ENCODE measurements at places on chromosomes 7 and 10.

DNA sequence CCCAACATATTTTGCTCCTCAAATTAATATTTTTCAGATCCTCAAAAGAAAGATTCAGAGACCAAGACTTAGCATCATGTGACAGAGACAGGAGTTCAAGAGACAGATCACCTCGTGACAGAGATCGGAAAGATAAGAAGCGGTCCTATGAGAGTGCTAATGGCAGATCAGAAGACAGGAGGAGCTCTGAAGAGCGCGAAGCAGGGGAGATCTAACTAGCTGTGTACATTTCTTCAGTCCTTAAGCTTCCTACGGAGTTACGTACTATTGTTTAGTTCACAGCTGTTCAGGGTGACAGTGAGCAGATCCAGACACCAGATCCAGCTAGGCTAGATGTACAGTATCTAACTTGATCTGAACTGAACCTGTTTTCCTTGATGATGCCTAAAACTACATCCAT, 61.3 kb downstream of the KLRG2 start:
- DNase-seq = no peak

DNA sequence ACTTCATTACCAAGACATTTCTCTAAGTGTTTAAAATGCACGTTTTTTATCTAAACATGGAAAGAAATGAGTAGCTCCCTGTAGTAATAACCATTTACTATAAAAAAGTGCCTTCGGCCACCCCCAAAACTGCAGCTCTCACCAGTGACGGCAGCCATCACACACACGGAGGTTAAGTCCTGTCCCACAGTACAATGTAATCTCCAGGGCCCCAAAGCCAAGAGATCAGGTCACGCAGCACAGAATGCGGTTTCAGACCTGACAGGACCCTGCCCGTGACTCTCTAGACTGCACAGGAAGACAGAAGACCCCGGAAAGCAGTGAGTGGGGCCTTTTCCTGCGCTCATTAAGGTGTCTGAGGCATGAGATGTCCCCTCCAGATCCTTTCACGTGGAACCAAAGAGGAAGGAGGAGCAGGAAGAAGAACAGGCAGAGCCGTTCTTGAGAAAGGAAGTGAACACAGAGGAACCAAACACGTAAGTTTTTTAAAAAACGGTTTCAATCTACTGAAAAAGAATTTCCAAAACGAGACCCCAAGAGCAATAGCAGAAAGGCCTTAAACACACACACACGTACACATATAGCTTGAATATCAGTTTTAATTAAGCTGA, 125.7 kb downstream of the ZMYND11 start:
- DNase-seq = no peak

GRCh38 chr7:98958968-98959367, 80.6 kb downstream of the TRRAP start:
- no peak for DNase-seq

DNA sequence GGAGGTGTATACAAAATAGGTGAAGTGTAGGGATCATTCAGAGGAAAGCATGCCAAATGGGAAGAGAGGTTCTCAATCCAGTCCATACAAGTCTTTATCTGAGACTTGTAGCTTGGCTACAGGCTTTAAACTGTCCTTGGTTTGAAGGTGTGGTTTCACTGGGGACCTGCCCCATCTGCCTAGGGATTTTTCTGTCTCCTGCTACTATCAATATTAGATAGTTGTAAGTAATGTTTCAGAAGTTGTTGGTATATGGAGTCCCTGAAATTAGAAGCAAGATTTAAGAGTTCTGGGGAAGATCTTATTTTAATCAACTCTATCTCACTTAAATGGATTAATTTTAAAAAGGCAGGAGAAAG, 100.9 kb downstream of the ANKRD7 start:
- DNase-seq = no peak

GRCh38 chr10:13632884-13633440, 46.2 kb downstream of the PRPF18 start:
- no peak for DNase-seq

DNA sequence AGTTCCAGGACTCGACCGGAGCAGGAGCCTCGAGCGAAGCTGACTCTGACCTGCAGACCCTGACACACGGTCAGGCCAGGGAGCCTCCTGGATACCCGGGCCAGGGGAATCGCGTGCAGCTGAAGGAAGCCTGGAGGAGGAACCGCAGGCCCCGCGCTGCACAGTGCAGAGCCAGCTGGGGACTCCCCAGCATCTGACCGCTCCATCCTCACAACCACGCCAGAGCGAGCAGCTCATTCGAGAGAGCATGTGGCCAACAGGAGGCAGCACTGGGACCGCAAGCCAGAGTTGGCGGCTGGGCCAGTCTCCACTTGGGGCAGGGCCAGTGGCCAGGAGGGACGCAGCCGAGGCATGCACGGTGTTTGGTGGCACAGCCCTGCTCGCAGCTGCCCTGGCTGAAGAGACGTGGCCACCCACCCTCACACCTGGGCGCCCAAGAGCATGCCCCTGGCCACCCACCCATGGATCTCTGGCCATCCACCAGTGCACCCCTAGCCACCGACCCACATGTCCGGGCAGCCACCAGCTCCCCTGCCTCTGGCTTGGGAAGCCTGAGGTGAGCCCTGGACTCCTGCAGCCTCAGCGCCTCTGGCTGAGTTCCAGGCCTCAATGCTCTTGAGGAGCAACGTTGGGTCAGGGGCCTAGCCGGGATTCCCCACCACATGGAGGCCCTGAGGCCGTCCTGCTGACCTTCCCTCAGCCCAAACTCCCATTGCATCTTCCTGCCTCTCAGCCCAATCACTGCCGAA, 213.9 kb downstream of the ELFN1 start:
- peak; percentile 23 for DNase-seq

DNA sequence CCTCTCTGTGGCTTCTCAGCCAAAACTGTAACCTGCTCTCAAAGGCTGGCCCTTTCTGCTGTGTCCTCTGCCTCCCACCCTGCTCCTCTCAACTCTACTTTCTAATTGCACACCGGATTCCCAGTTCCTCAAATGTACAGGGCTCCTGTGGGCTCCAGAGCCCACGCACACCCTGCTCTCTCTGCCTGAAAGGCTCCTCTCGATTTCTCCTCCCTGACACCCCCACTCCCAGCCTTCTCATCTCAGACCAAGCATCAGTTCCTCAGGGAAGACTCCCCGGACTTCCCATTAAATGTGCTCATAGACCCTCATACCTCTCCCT, 111.7 kb upstream of the STEAP1B start:
- no peak for DNase-seq

GRCh38 chr7:12291870-12292269, 80.8 kb downstream of the TMEM106B start:
- DNase-seq = peak; percentile 6

DNA sequence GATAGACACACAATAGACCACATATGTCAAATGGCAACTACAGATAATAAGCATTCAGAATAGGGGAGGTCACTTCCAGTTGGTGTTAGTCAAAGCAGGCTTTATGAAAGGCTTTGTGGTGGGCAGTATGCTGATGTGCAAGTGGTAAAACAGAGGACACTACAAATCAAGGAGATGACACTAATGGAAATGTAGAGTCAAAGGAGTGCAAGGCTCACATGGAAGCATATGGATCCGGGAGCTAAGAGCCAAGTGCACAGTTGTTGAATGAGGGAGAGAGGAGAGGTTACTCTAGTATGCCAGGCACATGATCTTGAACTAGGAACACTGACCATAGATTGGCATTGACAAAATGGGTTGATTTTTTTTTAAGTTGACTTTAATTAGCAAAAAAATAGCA, 62.7 kb downstream of the GRM3 start:
- no peak for DNase-seq

- DNase-seq = no peak
These were observed 58.8 kb downstream of the LANCL2 start for GRCh38 chr7:55423891-55424290.

GRCh38 chr10:52636874-52637273, 135.7 kb downstream of the MBL2 start:
- no peak for DNase-seq

DNA sequence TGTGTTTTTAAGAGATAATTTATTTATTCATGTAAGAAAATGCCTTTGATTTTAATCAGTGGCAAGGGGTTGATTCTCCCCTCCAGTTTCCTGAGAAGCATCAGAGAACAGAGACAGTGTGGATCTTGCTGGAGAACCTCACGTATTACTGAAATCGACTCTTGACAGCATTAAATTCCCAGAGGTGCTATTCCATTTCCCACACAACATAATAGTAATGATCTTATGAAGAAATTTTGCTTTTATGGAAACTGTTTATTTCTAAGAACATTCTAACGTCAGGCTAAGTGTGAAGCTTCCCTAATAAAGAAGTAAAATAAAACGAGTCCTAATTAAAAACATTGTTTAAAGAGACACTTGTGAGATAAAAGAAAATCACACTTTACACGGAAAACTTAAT, 293.1 kb upstream of the NRP1 start:
- DNase-seq = no peak

DNA sequence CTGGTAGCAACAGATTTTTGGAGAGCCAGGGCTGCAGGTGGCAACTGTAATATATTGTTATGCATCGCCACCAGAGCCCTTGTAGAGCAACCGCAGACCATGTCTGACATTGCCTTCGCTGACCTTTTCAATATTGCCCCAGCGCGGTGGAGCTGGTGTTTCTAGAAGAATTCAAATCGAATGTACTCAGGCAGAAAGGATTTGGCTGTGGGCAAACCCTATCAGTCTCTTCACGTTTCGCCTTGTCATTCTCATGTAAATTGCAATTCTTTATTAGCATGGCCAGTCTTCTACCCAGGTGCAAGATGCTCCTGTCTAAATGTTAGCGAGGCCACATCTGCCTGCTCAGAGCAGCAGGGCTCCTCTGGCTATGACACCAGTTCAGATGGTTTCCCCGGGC, 490.2 kb upstream of the AUTS2 start:
- no peak for DNase-seq

DNA sequence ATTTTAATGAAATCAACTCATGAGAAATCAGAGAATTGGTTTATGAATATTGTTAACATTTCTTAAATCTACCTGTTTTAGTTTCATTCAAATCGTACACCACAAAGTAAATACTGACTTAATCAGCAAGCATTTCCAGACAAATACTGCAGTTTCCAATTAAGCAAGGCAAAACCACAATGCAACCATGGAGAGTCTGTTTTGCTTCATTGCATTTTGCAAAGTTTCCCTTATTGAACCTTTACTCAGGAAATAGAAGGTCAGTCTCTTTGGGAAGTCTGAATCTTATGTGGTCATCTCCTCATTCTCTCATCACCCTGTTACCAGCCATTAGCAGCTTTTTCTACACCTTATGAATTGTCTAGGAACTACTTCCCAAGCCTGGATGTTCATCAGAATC, 400.5 kb downstream of the IPMK start:
- DNase-seq = no peak

GRCh38 chr10:108757946-108758345, 1165.4 kb downstream of the XPNPEP1 start:
- no peak for DNase-seq

GRCh38 chr10:5078547-5079180, 15.6 kb upstream of the AKR1C3 start:
- DNase-seq = no peak

GRCh38 chr7:131861620-131862346, 305.4 kb upstream of the PODXL start:
- no peak for DNase-seq

DNA sequence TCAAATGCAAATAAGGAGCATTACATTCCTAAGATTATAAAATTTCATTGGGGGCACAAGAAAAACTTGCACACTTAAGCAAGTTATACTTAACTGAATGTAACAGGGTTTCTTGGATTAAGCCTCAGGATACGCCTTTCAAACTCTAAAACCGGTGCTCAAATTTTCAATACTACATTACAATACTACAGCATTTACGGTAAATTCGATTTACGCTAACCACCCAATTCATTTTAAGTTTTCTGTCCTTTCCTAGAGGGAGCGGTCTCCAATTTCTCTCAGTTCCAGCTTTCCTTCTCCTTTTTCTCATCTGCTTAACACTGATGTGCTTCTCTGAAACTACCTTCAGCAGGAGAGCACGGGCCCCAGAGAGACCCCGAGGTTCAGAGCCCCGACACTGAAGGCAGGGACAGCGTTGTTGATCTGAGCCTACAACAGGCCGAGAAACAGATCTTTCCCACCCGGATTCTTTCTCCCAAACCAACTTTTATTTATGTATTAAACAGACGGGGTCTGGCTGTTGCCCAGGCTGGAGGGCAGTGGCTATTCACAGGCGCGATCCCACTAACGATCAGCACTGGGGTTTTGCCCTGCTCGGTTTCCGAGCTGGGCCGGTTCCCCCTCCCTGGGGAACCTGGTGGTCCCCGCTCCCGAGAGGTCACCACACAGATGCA, 798 bp downstream of the ZNF425 start:
- peak; percentile 23 for DNase-seq

GRCh38 chr7:20777377-20778062, 9.2 kb downstream of the SP8 start:
- DNase-seq = no peak

- no peak for DNase-seq
These were observed 30.4 kb downstream of the VWC2 start for GRCh38 chr7:49803812-49804211.

DNA sequence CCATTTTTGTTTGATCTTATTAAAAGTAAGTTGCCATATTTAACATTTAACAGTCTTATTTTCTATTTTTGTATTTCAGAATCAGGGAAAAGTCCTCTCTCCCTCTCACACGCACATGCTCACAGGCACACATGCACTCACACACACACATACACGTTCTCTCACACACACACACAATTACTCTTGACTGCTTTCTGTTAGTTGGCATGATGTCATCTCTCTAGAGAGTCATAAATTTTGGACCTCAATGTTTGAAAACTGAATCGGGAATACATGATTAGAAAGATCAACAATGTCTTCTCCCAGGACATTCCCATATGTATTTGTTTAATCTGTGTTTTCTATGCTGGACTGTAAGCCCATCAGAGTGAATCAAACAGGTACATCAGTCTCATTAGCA, 165.7 kb upstream of the AHR start:
- DNase-seq = no peak

GRCh38 chr7:125547505-125547904, 617.9 kb upstream of the POT1 start:
- DNase-seq = no peak

- no peak for DNase-seq
These were observed 633.9 kb downstream of the ARL4A start for GRCh38 chr7:13321316-13321715.

- DNase-seq = no peak
These were observed 195.0 kb upstream of the RHOBTB1 start for GRCh38 chr10:61138708-61139591.

DNA sequence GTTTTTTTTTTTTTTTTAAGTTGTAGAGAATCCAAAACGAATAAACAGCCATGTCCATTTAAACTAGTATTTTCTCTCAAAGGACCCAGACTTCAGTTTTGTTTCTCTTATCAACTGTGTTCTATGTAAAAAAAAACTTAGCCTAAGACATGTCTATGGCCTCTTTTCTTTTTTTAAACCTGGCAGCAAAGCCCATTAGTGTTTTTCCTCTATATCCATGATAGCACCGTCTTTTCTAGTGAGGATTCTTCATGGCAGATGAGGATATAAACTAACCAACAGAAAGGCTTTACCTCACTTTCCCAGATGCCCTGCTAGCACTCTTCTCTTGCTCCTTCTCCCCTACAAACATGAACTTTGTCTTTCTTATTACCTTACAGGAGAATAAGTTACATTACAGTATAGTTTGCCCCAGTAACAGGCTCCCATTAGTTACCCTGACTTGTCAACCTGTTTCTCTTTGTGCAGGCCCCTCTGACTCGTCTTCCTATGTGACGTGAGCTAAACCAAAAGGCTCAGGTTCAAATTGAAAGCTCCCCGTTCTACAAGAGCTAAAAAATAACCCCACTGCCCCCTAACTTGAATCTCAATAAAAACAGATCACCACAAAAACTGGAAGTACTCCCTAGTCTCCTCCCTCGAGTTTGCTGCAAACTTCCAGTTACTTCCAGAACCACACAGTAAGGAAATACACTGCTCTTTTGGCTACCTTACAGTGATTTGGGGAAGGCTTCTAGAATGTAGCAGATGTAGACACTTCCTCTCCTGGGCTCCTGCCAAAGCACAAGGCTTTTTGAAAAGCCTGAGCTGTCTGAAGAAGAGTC, 20.1 kb downstream of the P4HA1 start:
- peak; percentile 76 for DNase-seq
